ENCODE measurements at places on chromosomes 11 and 22. TPM values are rescaled to one million over a fixed set of nuclear protein-coding genes. Genes with fewer than 3 reads are reported as not detected.

Gene OR4C45
- total RNA-seq, result not detected

Gene TSGA10IP
- 0.68 TPM for total RNA-seq

Gene TAGLN
- total RNA-seq, result 1,521 TPM

Gene PRG3
- total RNA-seq, result not detected

Gene GTSE1
- 1.6 TPM for total RNA-seq

Gene KREMEN1
- total RNA-seq, result 16.5 TPM

Gene AIFM3
- 15.4 TPM for total RNA-seq

Gene TRIM49
- not detected for total RNA-seq

Gene TNNI2
- total RNA-seq, result 45.0 TPM

Gene SLC5A12
- 0.47 TPM for total RNA-seq

DNA sequence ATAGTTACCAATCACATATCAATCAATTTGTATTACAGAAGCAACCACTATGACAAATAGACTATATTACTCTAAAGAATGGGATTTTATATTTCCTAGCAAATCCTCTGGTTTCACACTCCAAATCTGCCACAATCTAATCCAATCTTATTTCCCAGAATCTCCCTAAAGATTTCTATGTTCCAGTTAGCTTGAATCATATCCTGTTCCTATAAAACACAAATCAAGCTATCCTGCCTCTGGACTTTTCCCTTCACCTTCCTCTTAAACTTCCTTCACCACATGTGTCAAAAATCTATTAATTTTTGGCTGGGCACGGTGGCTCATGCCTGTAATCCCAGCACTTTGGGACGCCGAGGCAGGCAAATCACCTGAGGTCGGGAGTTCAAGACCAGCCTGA lies 50.0 kb downstream of the PIK3C2A start:
- DNase-seq, result no peak

GRCh38 chr11:113281052-113281725 lies 33.2 kb upstream of the TTC12 start:
- no peak for DNase-seq

DNA sequence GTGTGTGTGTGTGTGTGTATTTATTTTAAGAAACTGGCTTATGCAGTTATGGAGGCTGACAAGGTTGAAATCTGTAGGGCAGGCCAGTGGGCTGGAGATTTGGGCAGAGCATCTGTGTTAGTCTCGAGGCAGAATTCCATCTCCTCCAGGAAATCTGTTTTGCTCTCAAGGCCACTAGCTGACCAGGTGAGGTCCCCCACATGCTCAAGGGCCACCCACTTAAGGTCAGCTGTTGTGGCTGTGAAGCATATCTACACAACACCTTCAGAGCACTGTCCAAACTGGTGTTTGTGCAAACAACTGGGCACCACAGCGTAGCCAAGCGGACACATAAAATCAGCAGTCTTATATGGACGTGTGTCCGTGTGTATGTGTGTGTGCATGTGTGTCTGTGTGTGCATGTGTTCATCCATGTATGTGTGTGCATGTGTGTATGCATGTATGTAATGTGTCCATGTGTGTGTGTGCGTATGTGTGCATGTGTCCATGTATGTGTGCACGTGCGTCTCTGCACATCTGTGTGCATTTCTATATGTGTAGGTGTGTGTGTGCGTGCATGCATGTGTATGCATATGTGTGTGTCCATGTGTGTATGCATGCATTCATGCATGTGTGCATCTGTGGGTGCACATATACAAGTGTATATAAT lies 400.9 kb downstream of the BRD1 start:
- DNase-seq, result no peak

DNA sequence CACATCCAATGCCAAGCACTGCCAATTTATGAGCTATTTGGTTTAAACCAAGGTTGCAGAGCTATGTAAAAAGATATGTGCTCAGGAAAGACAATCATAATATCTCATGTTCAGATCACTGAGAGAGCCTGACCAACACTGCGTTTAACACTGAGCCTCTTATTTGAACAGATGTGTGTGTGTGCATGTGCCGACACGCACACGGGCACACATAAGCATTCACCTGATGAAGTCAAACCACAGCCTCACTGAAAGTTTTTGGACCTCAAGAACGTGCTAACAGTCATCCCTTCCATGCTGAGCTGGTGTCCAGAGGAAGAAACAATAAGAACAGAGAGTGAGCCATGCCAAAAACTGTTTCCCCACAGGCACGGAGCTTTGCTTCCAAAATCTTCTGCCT lies 23.4 kb downstream of the HPS4 start:
- DNase-seq, result no peak

- no peak for DNase-seq
These were observed 171.5 kb upstream of the B3GAT1 start for GRCh38 chr11:134583397-134583990.

GRCh38 chr22:35476341-35476740 lies 64.3 kb upstream of the RASD2 start:
- no peak for DNase-seq

DNA sequence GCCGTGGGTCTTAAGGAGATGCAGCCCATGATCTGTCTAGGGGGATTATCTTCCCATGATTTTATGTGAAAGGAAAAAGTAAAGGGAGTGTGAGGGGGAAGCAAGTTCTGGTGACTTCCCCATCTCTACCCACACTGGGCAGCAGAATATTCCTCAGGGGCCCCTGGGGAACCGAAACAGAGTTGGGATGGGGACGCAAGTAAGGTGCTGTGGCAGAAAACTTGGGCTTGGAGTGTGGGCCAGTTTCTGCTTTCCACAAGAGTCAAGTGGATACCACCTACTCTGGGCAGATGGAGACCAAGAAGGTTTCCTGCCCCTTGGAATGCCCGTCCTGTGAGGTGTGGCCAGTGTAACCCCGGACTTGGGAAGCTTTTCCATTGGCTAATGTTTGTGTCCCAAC lies 64.4 kb downstream of the SGSM3 start:
- no peak for DNase-seq

DNA sequence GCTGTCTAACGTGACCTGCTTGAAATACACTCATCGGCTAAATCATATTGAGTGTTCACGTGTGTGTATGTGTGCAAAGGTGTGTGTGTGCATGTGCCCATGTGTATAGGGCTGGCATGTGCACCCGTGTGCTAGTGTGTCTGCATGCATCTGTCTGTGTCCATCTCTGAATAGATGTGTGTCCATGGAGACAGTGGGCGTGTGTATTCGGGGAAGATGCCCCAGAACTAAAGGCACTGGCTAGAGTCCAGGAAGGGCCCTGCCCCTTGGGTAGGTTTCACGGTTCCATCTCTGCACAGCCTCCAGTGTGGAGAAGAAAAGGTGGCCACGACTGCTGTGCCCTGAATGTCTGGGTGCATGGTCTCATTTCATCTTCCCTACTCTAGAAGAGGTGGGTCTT lies 220.3 kb downstream of the MN1 start:
- no peak for DNase-seq

GRCh38 chr22:43099095-43099494 lies 9.9 kb upstream of the TTLL1 start:
- no peak for DNase-seq

GRCh38 chr22:48888466-48889208 lies 939.0 kb downstream of the BRD1 start:
- peak; percentile 0 for DNase-seq

DNA sequence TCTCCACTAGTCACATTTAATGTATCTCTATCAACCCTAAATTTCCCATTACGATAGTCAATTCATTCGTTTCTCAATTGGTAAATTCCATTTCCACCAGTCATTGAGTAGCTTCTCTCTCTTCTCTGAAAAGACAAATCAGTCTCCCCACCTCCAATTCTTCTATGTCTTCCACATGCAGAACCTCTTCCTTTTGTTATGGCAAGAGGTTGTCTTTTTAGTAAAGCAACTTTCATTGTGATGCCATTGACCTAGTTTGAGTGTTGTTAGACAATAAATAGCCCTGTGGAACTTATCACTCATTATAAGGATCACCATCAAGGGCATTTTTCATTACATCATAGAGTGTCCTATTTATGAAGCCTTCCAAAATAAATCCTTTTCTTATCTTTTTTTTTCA lies 340.9 kb downstream of the LRRC4C start:
- no peak for DNase-seq

DNA sequence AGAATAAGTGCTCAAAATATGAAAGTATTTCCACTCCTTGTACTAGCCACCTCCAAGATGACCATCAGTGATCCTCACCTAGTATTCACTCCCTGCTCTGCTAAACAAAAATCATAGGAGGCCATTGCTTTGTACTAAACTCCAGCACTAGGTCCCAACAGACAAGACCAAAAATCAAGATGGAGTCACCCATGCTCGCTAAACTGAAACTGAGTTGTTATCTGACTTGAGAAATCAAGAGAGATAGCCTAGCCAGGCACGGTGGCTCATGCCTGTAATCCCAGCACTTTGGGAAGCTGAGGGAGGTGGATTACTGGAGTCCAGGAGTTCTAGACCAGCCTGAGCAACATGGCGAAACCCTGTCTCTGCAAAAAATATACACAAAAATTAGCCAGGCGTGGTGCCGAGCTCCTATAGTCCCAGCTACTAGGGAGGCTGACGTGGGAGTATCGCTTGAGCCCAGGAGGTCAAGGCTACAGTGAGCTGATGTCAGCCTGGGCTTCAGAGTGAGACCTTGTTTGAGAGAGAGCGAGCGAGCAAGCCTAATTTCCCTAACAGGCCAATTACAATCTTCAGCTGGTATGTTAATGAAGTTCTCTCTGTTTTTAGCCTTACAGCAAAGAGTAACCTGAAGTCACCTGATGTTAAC lies 9.3 kb downstream of the SEC14L6 start:
- DNase-seq, result no peak

GRCh38 chr11:86524620-86525352 lies 147.6 kb downstream of the ME3 start:
- no peak for DNase-seq

DNA sequence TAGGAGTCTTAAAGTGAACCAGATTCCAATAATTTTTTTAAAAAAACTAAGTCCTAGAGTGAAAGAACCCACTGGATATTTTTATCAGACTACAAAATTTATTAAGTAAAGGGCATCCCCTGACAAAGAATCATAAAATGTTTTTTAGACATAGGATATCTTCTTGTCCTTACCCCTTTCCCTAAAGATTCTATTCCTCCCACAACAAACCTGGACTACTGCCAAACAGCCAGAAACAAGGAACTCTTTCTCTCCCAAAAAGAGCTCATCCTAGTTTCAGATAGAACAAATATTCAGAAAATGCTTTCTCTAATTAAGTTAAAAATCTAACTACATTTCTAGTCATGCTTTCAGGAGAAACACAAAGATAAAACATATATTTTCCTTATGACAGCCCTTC lies 327.1 kb downstream of the FAM181B start:
- DNase-seq, result no peak

DNA sequence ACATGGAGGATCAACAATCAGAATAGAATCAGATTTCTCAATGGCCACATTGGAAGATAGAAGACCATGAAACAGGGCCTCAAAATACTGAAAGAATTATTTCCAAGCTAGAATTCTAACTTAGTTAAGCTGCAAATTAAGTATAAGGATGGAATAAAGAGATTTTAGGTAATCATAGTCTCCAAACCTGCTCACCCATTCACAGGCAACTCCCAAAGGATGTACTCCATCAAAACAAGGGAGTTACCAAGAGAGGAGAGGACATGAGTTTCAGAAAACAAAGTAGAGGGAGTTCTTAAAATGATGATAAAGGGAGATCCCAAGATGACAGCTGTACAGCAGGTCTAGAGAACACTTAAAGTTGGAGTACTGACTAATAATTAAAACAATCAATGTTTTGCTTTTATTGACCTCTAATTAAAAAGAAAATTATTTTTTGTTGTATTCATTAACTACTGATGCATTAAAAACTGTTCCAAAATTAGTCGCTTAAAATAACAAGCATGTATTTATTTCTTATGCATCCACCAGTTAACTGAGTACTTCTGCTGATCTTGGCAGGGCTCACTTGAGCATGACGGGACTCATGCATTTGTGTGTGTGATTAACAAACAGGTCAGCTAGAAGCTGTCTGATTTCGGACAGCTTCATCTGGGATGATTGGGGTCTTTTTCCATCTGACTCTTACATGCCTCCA lies 95.6 kb downstream of the CD44 start:
- no peak for DNase-seq

DNA sequence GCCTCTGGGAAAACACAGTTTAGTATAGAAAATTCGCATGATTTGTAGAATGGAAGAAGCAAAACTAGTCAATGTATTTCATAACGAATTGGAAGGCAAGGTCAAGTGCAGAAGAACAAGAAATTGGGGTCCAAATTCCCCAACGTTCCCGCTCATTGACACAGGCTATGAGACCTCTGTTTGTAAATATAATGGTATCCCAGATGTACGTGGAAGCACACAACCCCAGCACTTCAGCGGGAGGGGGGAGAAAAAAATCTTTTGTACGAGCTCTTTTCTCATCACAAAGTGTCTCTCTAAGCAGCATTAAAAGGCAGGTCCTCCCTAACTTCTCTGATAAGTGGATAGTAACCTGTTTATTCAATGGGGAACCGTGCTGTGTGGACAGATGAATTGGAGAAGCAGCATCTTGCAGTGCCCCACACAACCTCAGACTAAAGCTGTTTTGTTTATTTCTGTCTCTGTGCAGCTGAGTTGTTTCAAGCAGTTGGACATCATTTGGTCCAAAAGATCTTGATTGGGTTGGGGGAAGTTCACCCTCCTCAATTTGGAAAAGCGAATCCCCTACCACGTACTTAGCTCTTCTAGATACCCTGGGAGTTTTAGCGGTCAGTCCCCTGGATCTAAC lies 1.1 kb upstream of the GAB2 start:
- DNase-seq, result no peak

DNA sequence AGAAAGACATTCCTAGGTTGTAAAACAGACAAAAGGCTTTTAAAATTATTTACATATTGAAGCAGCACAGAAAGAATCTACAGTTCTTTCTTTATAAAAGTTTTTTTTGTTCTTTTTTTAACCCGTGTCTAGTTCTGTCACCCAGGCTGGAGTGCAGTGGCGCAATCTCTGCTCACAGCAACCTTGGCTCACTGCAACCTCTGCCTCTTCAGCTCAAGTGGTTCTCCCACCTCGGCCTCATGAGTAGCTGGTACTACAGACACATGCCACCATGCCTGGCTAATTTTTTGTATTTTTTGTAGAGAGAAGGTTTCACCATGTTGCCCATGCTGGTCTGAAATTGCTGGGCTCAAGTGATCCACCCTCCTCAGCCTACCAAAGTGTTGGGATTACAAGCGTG lies 3.8 kb upstream of the INCENP start:
- no peak for DNase-seq

DNA sequence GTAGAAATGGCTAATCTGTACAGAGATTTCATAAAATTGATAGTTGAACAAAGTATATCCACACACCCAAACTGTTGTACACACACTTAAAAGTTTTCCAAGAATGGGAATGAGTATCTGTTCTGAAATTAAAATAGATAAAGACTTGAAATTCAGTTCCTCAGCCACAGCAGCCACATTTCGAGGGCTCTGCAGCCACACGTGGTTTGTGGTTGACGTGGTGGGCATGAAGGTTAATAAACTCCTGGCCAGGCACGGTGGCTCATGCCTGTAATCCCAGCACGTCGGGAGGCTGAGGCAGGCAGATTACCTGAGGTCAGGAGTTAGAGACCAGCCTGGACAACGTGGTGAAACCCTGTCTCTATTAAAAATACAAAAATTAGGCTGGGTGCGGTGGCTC lies 24.0 kb downstream of the TPST2 start:
- DNase-seq, result no peak

All from ureter (tissue), 1 donor.